ENCODE measurements at places on chromosomes 4 and X. TPM values are rescaled to one million over a fixed set of nuclear protein-coding genes. Genes with fewer than 3 reads are reported as not detected.

The NR3C2 gene
- 10.1 TPM for total RNA-seq

The CXXC4 gene
- 14.8 TPM for total RNA-seq

GRCh38 chr4:114180481-114180880 lies 201.0 kb upstream of the ARSJ start:
- DNase-seq, result peak; percentile 6

GRCh38 chrX:10628906-10629305 lies 8.5 kb upstream of the MID1 start:
- DNase-seq, result no peak

DNA sequence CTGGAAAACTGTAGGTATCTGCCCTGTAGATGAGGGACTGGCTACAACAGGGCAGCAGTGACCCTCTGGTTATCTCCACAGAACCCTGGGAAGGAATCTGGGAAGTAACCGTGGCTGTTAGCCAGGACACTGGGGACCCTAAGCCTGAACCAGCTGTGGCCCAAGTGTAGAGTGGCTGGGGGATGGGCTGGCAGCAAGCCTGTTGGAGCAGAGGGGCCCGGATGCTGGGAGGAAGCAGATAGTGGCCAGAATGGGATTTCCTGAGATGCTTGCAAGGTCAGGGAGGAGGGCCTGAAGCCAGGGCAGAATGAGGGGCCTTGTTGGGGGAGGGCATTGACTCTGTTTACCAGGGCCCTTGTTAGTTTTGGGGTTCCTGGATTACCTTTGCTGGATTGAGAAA lies 161.0 kb upstream of the EOLA2 start:
- no peak for DNase-seq

- no peak for DNase-seq
These were observed 25.3 kb downstream of the TRMT44 start for GRCh38 chr4:8465615-8466611.

- no peak for DNase-seq
These were observed 462.1 kb downstream of the PCDH11X start for GRCh38 chrX:92241249-92241648.

DNA sequence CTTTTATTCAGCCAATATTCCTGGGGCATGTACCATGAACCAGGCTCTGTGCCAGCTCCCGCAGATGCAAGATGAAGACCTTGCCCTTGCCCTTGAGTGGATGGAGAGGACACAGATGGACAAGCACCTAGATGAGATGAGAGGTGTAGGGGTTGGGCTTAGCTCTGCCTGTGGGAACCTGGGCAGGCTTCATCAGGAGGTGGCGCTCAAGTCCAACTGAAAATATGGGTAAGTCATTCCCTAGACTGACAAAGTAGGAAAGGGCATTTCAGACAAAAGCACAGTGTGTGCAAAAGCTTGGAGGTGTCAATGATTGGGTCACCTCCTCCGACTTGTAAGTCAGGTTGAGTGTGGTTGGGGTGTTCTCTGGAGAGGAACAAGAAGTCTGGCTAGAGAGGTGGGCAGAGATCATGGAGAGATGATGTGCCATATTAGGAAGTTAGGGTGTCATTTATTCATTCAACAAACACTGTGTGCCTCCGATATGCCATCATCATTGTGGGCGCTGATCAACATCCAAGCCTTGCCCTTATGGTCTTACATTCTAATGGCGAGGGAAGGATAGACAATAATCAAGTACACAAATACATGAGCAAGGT lies 64.6 kb downstream of the ANAPC4 start:
- peak; percentile 77 for DNase-seq

DNA sequence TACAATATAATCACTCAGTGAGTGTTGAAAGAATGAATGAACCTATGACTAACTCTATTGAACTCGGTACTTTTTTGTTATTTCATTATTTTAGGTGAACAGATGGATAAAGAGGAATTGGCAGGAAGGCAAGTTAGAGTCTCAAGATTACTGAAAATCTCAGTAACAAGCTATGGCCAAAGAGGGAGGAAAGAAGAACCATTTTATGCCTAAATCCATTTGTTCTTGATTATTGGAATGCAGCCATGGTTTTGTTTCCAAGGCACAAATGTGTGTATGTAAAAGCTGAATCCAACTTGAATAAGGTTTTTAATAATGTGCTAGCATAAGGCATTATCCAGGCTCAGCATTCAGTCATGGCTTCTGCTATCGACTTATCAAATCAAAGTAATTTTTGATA lies 196.4 kb downstream of the DTHD1 start:
- DNase-seq, result no peak

Measured in cerebellum (tissue), 4 donors.